NCI-H2081 treated with DMSO at 0.1 percent for 48 hours (cell line): ENCODE measurements at places on chromosomes 5 and 9.
A peak's percentile ranks its signal among the peaks of the same experiment; 100 is the strongest.

GRCh38 chr9:124818431-124819281, 34.6 kb upstream of the WDR38 start:
- no peak for DNase-seq

DNA sequence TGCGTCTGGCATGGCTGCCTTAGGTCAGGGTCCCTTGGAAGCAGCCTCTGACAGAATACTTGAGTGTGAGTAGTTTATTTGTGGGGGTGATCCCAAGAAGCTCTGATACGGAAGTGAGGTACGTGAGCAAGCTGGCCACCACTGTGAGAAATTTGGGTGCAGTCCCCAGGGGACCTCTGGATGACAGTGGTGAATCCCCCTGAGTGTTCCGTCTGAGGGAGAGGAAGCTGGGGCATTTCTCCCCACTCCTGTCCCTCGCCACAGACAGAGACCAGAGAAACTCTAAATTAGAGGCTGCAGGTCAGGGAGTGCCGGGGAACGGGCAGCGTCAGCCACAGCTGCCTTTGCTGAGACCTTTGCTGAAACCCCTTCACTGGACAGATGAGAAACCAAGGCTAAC, 155.9 kb upstream of the COL5A1 start:
- DNase-seq: no peak

- no peak for DNase-seq
Observed at GRCh38 chr9:27261517-27262211, 35.3 kb downstream of the EQTN start.

- DNase-seq: no peak
Observed at GRCh38 chr9:130237076-130237475, 28.5 kb upstream of the HMCN2 start.

DNA sequence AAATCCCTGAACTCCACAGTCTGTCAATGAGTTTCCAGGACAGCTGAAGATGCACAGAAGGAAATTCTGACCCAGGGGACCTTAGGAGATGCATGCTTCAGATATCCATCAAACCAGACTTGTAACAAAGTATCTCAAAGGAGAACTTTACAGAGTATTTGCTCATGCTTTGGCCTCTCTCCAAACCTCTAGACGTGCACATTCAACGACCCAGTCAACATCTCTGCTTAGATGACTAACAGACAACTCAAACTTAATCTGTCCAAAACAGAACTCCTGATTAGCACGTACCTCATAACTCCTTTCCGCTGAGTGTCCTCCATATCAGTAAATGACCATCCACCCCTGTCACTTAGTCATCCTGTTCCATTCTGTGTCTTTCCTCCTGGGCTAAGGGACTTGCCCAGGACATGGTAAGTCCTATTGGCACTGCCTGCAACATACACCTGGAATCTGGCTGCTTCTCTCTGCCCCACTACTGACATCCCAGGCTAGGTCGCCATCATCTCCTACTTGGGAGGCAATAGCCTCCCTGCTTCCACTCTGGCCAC, 107.4 kb downstream of the LMNB1 start:
- DNase-seq: no peak

- DNase-seq: no peak
Observed at GRCh38 chr5:131987251-131987650, 24.2 kb downstream of the ACSL6 start.

- DNase-seq: no peak
Observed at GRCh38 chr9:129887334-129888292, 52.4 kb downstream of the USP20 start.

DNA sequence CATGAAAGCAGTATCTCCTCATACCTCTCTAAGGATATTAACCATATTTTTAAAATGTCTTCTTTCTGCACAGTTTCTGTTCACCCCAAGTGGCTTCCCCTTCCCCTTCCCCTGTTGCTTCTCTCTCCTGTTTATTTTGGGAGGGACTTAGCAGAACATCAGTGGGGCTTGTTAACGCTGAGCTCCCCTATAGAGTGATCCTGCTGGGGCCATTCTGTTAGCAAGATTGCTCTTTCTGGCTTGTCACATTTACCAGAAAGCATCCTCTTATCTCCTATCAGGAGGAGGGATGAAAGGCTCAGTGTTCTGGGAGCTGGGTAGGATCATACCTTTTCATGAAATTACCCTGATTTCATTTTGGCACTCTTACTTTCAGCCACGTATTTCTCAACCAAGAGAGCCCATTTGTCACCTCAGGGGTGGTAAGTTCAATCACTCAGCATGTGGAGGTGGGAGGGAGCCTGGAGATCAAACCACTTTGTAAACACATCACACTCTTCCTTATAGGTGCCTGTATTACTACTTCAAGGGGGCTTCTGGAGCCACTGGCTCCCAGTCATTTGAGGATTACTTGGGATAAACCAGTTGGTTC, 16.7 kb downstream of the NXNL2 start:
- DNase-seq: no peak

- DNase-seq: no peak
Observed at GRCh38 chr9:111118256-111118948, 80.1 kb upstream of the LPAR1 start.

DNA sequence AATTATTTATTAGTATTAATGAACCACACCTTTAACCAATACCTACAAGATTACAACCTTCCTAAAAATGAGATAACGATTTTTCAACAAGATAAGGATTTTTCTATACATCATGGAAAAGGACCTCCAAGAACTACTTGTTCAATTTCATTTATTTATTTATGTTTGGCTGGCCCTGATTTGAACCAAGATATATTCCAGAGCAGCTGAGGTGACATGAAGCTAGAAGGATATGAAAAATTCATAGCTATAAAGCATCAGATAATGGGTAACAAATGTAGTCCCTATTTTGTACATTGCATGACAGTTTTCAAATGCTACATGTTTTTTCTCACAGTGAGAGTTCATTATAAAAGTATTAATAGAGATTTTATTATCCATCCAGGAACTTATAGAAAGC, 798.5 kb upstream of the ARRDC3 start:
- no peak for DNase-seq

DNA sequence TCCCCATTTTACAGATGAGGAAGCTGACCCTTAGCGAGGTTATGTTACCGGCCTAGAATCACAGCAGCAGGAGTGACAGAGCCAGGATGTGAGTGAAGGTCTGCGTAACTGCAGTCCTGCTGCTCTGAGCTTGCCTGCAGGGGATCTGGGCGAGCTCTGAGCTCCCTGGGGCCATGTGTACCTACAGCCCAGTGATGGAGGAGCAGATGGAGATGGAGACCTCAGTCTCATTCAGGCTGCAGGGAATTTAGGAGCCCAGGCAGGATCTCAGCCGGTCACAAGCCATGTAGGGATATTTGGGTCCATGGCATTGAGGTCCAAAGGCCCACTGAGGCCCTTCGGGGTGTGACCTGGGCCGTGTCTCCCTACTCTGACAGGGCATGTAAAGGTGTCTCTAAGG, 170.6 kb downstream of the CACNA1B start:
- DNase-seq: no peak

- DNase-seq: no peak
Observed at GRCh38 chr9:34655394-34655793, 3.4 kb downstream of the IL11RA start.

- DNase-seq: no peak
Observed at GRCh38 chr5:54638106-54638505, 120.5 kb downstream of the SNX18 start.

DNA sequence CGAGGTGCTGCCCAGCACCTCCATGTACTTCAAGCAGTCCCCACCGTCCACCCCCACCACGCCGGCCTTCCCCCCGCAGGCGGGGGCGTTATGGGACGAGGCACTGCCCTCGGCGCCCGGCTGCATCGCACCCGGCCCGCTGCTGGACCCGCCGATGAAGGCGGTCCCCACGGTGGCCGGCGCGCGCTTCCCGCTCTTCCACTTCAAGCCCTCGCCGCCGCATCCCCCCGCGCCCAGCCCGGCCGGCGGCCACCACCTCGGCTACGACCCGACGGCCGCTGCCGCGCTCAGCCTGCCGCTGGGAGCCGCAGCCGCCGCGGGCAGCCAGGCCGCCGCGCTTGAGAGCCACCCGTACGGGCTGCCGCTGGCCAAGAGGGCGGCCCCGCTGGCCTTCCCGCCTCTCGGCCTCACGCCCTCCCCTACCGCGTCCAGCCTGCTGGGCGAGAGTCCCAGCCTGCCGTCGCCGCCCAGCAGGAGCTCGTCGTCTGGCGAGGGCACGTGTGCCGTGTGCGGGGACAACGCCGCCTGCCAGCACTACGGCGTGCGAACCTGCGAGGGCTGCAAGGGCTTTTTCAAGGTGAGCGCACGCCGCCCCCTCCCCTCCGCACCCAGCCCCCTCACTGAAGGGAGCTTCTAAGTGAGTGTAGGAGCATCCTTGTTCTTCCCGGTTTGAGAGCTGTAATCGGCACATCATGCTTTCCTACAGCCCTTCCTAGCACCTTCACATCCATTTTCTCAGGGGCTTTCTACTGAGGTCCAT, 6.9 kb downstream of the NR4A3 start:
- DNase-seq: no peak

DNA sequence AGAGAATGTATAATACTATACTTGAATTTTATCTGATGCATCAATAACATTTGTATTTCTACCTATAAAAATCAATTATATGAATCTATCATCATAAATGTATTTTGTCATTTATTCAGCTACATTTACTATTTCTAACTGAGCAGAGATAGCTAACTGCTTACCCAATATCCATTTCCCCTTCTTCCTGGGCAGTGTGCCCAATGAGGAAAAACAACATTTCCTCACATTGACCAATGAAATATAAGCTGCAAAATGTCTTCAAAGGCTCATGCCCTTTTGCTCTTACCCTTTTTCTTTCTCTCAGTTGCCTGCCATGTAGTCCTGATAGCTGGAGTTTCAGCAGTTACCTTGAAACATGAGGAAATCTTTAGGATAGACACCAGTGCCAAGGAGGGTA, 385.8 kb upstream of the PCSK5 start:
- no peak for DNase-seq

DNA sequence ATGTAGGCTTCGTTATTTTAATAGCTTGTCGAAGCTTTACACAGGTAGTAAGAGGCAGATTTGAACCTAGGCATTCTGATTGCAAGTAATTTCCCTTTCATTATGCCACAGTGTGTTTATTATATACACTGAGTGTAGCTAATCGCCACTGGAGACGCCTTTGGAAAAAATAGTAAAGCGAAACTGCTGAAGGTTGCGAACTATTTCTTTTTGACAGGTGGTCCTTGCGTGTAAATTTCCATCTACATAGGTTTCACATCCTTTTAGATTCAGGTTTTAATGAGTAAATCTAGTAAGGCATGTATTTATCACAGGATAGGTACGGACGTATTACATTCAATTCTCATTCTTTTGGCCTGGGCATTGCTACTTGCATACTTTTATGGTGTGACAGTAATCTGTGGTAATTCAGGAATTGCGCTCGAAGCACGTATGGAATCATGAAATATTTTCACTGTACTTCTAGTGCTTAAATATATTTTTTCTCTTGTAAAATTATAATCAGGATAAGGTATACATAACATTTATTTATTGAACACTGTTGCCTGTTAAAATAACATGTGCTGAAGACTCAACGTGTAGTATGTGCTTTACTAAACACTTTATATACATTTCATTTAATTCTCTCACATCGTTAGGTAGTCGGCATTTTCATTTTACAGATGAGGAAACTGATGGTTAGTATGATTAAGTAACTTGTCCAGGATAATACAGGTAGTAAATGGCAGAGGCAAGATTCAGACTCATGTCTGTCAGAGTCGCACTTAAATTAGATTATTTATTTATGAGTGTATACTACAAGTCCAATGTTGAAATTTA, 1.8 kb downstream of the MARCHF6 start:
- peak; percentile 71 for DNase-seq

GRCh38 chr5:145345511-145346287, 489.4 kb downstream of the PRELID2 start:
- DNase-seq: no peak

- DNase-seq: no peak
Observed at GRCh38 chr5:160324886-160325285, 12.5 kb upstream of the CCNJL start.

- DNase-seq: no peak
Observed at GRCh38 chr9:17422994-17423680, 155.7 kb upstream of the SH3GL2 start.

- no peak for DNase-seq
Observed at GRCh38 chr5:140576776-140577201, 12.2 kb downstream of the SLC35A4 start.

- DNase-seq: no peak
Observed at GRCh38 chr5:109669991-109670706, 19.6 kb upstream of the MAN2A1 start.

GRCh38 chr9:79574781-79575180, 3.0 kb downstream of the TLE4 start:
- no peak for DNase-seq

DNA sequence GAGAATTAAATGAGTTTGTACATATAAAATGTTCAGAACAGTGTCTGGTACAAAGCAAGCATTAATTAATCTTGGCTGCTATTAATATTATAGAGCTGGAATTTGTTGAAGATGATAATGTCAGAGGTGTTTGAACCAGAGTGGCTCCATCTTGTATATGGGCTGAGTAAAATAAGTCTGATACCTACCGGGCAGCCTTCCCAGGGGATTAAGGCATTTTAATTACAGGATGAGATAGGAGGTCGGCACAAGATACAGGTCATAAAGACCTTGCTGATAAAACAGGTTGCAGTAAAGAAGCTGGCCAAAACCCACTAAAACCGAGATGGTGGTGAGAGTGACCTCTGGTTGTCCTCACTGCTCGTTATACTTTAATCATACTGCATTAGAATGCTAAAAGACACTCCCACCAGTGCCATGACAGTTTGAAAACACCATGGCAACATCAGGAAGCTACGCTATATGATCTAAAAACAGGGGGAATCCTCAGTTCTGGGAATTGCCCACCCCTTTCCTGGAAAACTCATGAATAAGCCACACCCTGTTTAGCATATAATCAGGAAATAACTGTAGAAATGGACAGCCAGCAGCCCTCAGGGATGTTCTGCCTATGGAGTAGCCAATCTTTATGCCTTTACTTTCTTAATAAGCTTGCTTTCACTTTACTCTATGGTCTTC, 90.2 kb downstream of the PLK2 start:
- no peak for DNase-seq

GRCh38 chr5:176658817-176659511, 11.7 kb downstream of the TSPAN17 start:
- no peak for DNase-seq

GRCh38 chr9:94801234-94801633, 74.7 kb downstream of the AOPEP start:
- no peak for DNase-seq

DNA sequence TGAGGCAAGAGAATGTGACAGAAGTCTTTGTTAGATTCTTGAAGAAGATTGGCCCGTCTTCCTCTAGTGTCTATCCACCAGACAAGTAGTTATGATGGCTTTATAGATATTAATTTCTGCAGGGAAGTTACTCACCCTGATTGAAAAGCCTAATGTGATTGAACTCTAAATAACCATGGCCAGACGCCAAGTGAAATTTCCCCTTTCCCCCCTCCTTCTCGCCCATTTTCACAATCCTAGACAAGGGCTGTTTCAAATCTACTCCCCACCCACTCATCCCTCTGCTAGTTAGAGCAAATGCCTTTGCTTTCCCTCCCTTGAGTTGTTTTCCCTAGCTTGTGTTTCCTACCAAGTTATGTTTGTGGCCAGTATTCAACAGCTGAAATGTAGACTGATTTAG, 182.5 kb downstream of the TMEM167A start:
- no peak for DNase-seq

GRCh38 chr9:93254806-93255493, 71.0 kb downstream of the WNK2 start:
- no peak for DNase-seq

- DNase-seq: no peak
Observed at GRCh38 chr9:127098916-127099553, 23.4 kb downstream of the ANGPTL2 start.
